ENCODE measurements at places on chromosomes 6 and 20.

- DNase-seq, result no peak
Observed at GRCh38 chr6:116139917-116140316, 14.0 kb upstream of the COL10A1 start.

GRCh38 chr6:38974389-38975151, 74.0 kb upstream of the GLP1R start:
- DNase-seq, result no peak

DNA sequence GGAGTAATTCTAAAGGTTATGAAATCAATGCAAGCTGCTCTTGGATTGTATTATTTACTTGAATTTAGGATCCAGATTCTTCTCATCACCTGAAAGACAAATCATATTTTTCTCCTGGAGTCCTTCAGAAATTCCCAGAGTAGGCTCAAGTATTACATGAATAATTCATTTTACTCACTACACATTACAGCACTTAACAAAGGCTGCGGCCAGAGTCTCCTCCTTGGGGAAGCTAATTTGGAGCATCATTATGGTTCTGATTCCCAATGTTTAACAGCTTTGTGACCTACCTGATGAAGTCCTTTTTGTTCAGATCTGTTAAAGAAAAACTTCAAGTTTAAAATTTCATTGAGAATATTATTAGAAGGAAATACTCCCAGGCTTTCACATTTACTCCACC, 28.7 kb downstream of the GRIK2 start:
- DNase-seq, result no peak

DNA sequence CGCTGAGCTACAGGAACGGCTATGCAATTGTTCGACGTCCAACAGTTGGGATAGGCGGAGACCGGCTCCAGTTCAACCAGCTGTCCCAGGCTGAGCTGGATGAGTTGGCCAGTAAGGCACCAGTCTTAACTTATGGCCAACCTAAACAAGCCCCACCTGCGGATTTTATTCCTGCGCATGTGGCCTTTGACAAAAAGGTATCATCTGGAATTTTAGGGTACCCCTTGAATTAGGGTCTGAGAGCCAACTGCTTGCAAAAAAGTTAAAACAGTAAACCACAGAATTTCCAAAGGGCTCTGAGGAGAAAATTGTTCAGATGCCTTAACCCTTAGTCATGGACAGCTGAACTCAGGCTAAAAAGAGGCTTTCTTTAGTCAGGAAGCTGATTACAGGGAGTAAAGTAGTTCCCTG, 3.8 kb downstream of the EFHC1 start:
- no peak for DNase-seq
